ENCODE measurements at places on chromosomes 1 and 21.
A peak's percentile ranks its signal among the peaks of the same experiment; 100 is the strongest.

- no peak for DNase-seq
These were observed 86.1 kb downstream of the FASLG start for GRCh38 chr1:172745014-172745413.

- peak; percentile 18 for DNase-seq
These were observed 862 bp upstream of the SGIP1 start for GRCh38 chr1:66532798-66533783.

DNA sequence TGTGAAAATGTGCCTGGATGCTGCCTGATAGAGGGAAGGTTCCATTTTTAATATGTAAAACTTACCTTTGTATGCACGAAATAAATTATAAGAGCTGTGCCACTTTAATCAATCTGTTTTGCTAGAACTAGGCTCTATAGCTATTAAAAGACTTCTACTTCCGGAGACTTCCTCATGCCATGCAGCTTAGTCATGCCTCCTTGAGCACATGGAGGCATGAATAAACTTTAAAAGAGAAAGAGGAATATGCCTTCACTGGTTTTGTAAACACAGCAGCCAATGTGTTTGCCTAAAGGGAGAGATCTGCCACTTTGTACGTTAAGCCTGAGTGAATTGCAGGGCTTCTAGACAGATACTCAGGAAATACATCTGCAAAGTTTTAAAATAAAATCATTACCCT, 604.6 kb downstream of the LRRIQ3 start:
- DNase-seq: no peak

DNA sequence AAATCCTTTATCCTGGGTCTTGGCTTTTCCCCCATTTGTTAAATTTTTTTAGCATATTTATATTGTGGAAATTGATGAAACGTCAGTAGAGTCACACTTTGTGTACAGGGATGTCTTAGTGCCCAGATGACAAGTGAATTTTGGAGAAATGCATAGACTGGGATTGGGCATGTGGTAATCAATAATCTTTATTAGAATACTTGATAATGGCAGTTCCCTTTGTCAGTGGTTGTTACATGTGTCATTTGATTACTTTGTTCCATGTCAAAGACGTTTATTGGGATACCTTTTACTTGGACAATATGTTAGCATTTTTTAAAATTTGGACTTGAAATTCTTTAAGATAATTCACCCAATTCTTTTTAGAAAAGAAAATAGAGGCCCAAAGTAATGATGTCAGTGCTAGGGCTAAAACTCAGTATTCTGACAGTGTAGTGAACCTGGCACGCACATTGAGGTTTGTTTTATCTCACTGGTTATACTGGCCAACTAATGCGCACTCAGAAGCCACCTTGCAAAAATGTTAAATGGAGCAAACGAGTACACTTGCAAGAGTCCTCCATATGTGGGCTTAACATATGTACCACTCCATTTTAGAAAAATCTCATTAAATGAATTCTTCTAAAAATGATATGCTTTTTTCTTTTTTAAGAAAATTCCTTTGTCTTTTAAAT, 9.2 kb downstream of the PRPF38B start:
- no peak for DNase-seq

DNA sequence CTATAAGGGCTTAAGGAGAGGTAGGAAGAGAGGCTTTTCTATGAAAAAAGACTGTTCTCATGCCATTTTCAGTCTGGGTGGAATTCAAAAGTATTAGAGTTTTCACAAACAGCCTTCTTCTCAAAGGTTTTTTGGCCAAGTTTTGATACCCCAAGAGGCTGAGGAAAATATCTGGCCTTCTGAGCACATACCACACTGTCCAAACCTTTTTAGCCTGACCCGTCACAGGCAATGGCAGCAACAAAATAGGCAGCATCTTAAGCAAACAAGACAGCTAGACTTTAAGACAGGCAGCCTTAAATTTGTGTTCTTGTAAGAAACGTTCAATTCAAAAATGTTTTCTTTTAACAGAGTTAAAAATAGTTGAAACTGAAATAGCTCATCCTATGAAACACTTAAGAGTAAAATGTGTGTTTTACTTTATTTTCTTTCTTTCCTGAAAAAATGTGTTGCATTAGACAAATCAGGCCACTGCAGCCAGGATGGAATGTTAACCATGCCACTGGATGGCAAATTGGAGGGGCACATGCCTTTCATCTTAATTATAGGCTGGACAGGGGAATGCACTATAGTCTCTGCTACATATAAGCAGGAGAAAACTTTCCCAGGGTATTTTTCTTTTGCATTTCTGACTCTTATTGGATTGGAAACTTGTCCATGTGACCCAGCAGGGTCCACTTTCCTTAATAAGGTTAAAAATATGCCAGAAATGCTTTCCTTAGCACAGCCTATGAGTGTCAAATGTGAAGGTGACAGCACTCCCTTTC, 315.0 kb downstream of the TGFB2 start:
- DNase-seq: no peak

DNA sequence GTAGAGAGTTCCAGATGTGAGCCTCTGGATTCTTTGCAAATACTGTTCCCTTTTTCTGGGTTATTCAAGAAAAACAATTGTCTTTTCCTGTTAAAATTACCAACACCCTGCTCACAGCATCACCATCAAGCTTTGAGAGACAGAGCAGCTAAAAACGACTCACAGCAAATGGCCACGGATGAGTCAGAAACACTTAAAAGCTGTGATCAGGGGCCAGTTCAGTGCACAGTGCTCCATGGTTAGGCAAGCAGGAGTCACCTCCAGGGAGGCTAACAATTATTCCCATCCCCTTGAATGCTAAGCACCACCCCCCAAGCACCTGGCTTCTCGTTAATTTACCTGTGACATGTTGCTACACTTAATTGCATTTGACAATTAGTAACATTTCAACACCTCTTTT, 128.4 kb upstream of the CAMK1G start:
- DNase-seq: no peak

DNA sequence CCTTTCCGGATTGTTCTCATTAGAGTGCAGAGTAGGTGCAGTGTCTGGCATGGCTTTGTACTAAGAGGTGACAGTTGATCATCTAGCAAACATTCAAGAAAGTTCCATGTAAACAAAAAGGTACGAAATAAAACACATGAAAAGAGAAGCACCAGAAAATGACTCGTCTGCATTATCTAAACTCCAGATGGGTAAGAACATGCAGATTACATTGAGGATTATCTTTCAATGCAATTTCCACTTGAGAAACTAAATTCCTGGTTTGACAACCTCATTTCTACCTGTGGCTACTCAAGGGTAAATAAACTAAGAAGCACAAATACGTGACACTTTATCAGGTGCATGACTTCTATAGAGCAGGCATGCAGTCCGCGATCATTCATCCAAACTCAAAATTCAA, 17.6 kb downstream of the SLC30A10 start:
- no peak for DNase-seq

- DNase-seq: no peak
These were observed at the start of gene SPRR2D for GRCh38 chr1:153040950-153041631. SPRR2D (minus strand) TSS chr1:153041120; CDS start chr1:153040346, 774 bp downstream.

DNA sequence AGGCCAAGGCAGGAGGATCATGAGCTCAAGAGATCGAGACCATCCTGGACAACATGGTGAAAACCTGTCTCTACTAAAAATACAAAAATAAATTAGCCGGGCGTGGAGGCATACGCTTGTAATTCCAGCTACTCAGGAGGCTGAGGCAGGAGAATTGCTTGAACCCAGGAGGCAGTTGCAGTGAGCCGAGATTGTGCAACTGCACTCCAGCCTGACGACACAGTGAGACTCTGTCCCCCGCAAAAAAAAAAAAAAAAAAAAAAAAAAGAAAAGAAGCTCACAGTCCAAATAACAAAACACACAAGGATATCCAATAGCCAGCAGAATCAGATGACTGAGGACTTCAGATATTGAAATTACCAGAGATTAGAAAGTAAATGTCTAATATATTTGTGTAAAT, 11.8 kb downstream of the AHCTF1 start:
- no peak for DNase-seq

GRCh38 chr1:101507547-101507971, 270.7 kb downstream of the S1PR1 start:
- no peak for DNase-seq

DNA sequence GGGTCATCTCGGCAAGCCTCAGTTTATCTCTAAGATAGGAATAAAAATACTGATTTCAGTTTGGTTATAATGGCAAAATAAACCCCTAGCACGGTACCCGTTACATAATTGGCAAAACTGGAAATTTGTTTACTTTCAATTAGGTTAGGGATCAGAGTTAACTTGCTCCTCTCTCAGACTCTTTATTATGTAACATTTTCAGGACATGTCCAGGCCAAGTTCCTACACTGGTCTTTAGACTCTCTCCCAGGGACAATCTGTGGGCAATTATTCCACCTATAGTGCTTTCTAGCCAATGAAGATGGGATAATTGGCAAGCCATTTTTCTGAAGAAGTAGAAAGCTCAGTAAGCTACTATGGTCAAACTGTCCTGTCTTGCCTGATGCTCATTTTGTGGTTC, 189.4 kb downstream of the NEK7 start:
- no peak for DNase-seq

DNA sequence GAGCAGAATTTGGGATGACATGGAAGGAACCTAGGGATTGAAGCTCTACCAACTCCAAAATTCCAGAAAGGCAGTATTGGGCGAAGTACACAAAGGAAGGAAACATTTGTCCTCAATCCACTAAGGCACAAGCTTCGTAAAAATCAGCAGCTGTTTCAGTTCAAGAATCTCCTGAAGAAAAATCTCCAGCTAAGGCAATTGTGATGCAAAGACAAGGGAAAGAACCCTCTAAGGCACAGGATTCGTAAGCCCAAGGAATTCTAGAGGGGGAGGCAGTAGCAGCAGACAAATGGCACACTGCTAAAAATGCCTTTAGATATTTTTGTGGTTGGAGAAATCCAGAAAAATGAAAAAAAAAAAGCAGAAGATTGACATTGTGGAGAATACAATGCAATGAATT, 64.5 kb upstream of the PLPPR5 start:
- no peak for DNase-seq

Data from anterior cingulate cortex (tissue), 58 donors.